ENCODE measurements at places on chromosomes 13 and 19. TPM values are rescaled to one million over a fixed set of nuclear protein-coding genes. Genes with fewer than 3 reads are reported as not detected.

Gene MYO1F
- not detected for total RNA-seq

Gene ZNF787
- total RNA-seq, result 57.4 TPM

Gene FBXO27
- 7.2 TPM for total RNA-seq

Gene IRS2
- total RNA-seq, result 21.3 TPM

Gene ZGLP1
- total RNA-seq, result 0.34 TPM

Gene IQCN
- not detected for total RNA-seq

Gene RPL18A
- 1,014 TPM for total RNA-seq

Gene ZNF470
- 3.4 TPM for total RNA-seq

Gene ZNF546
- total RNA-seq, result 3.0 TPM

Gene ERICH6B
- total RNA-seq, result not detected

Gene NFKBIB
- 22.9 TPM for total RNA-seq

Gene SPRED3
- 0.34 TPM for total RNA-seq

Gene RUBCNL
- total RNA-seq, result 0.07 TPM

Gene LIM2
- total RNA-seq, result not detected

Gene PHLDB3
- total RNA-seq, result 20.8 TPM

Gene ZNF211
- total RNA-seq, result 13.0 TPM

Gene NCR1
- not detected for total RNA-seq

Gene SYCN
- not detected for total RNA-seq

Gene LYPD3
- total RNA-seq, result 13.3 TPM

Gene CCDC70
- not detected for total RNA-seq

Gene ELANE
- total RNA-seq, result 0.07 TPM

Gene CRB3
- 79.3 TPM for total RNA-seq

Gene C19orf85
- not detected for total RNA-seq

Gene GSX1
- total RNA-seq, result not detected

Gene MYBPC2
- total RNA-seq, result not detected

Gene NCAN
- under 0.01 TPM for total RNA-seq

Gene DPF1
- under 0.01 TPM for total RNA-seq

Gene EDDM13
- total RNA-seq, result 0.36 TPM

Gene APC2
- total RNA-seq, result 0.14 TPM

Gene KANK2
- total RNA-seq, result 14.7 TPM

Gene GAS6
- 34.9 TPM for total RNA-seq

Gene EBI3
- total RNA-seq, result not detected

Gene FPR3
- not detected for total RNA-seq

Data from nasal cavity respiratory epithelium epithelial cell of viscerocranial mucosa (primary cell).